ENCODE measurements at places on chromosomes 11 and 22.

- peak; percentile 28 for ATAC-seq
These were observed 43.3 kb downstream of the SNX19 start for GRCh38 chr11:130872981-130873380.

- peak; percentile 3 for ATAC-seq
These were observed 565 bp downstream of the NUCB2 start for GRCh38 chr11:17277024-17277584.

DNA sequence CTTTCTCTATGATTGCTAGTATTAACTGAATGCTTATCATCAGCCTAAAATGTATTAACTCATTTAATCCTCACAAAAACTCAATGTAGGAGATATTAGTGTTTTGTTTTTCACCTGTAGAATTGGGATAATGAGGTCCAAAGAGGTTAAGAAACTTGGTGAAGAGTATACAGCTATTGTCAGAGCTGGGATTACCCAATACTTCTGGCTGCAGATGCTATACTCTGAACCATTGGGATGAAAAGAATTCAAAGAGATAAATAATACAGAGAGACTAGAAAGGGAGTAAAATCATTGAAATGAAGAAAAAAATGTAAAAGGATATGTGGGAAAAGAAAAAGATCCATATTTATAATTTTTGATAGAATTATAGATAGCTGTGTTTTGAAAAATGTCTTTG is 137.1 kb downstream of the TRPC6 start:
- no peak for ATAC-seq

DNA sequence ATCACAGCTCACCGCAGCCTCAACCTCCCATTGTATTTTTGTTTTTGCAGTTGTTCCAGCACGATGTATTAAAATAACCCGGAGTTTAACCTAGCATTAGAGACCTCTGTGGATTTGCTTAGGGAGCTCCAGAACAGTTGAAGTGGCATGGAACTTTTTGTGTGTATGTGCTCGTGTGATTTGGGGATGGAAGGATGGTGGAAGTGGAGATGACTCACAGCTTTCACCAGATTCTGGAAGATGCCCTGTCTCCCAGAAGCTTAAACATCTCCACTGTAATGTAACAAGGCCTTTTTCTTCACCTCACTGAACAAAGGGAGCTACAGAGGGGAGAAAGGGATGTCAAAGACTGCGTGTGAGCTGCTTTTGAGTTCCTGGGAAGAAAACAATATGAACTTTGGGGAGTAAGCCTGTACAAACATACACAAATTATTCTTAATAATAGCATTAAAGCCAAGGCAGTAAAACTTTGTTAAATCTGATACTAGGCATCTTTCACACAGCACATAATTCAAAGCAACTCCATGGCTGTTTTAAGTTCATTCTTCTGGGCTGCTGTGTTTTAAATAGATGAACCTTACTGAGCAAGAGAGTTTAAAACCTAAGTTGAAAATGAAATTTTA is 226.4 kb downstream of the ADAMTS15 start:
- no peak for ATAC-seq

DNA sequence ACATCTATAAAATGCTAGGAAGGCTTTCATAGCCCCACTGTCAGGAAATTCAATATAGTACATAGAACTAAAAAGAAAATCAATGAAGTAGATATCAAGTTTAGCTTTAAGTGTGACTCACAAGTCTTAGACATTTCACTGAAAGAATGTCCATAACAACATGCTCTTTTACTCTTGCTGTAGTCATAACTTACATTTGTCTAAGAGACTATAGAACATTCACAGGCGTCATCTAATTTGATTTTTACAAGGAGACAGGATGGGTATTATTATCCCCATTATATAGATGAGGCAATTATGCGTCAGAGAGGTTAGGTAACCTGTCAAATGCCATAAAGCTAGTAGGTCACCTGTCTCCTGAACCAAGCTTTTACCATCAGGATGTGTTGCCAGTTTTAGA is 36.9 kb downstream of the BDNF start:
- no peak for ATAC-seq

DNA sequence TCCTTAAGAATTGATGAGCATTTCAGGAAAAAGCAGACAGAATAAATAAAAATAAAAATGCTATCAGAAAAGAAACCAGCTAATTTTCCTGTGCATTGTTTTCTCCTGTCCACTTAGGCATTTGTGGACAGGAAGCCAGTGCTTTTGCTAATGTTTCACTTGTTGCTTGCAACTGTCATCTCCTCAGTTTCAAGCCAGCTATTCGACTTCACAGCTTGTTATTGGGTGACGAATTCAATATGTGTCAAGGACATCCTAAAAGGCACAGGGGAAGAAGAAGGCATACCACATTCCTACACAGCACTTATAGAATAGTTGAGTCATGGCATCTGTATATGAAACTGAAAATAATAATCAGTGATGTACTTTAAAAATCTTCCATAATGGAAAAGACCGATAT is 530.6 kb upstream of the KIRREL3 start:
- ATAC-seq: no peak

- no peak for ATAC-seq
These were observed 31.4 kb downstream of the TRIM29 start for GRCh38 chr11:120106354-120107150.

DNA sequence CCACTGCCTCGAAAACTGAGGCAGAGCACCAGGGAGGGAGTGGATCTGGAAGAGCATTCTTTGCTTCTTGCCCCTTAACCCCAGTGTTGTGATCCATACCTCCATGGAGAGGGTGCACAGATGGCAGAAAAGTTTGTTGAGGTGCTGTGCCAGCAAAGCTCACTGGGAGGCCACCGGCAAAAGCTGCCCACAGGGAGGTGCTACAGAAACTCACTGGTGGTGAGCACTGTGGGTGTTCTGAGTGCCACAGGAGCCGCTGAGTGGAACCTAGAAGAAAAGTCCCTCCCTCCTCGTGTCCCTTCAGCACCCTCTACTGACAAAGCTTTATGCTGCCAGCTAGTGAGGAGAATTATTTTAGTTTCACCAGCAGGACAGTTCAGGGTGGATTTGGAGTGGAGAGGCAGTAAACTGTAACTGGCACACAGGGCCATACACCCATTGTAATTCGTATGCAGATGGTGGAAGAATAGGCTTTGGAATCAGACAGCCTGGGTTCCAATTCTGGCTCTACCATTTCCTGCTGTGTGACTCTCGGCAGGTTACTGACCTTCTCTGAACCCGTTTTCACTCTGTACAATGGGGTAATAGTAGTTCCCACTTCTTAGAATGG is 84.6 kb downstream of the SWAP70 start:
- peak; percentile 82 for ATAC-seq

DNA sequence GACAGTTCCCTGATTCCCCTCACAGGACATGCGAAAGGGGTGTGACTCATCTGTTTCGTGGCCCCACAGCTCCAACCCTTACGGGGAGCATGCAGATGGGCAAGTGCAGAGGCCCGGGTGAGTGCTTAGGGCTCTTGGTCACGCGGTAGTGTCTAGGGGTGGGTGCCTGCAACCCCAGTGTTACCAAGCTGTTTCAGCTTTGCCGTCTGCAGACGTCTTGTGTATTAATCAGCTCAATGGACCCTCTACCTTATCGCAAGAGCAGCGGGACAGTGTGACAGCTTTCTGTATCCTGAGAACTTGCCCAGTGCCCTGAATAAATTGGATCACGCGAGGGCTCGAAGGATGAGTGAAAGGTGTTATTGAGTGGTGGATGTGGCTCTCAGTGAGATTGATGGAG is 816.4 kb upstream of the ANO3 start:
- ATAC-seq: no peak

DNA sequence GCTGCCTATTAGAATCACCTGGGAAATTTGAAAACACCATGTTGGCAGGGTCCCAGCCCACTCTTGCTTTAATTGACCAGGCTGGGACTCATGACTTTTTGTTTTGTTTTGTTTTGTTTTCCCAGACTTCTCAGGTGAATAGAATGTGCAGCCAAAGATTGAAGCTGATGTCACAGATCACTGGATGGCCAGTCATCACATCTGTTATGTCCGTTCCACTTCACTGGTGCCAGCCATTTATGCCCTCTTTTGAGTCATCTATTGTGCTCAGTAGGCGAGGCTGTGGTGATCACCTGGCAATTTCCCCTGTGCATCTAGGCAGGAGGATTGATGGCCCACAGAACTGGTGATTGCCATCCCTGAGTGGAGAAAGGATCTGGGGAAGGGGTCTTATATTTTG is 297.3 kb downstream of the INSC start:
- ATAC-seq: peak; percentile 79

- no peak for ATAC-seq
These were observed 283.5 kb downstream of the TTC28 start for GRCh38 chr22:28395920-28396753.

DNA sequence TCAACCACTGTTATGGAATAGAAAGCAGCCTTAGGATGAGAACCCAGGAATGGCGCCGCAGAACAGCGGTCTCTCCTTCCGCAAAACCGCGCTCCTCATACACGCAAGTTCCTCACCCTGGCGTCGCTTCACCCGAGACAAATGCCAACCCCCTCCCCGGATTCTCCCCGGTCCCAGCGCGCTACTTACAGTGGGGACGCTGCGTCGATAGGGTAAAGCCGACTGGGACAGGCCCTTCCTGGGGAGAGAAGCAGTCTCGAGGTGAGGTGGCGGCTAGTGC is 287 bp downstream of the RPS13 start:
- ATAC-seq: peak; percentile 37

DNA sequence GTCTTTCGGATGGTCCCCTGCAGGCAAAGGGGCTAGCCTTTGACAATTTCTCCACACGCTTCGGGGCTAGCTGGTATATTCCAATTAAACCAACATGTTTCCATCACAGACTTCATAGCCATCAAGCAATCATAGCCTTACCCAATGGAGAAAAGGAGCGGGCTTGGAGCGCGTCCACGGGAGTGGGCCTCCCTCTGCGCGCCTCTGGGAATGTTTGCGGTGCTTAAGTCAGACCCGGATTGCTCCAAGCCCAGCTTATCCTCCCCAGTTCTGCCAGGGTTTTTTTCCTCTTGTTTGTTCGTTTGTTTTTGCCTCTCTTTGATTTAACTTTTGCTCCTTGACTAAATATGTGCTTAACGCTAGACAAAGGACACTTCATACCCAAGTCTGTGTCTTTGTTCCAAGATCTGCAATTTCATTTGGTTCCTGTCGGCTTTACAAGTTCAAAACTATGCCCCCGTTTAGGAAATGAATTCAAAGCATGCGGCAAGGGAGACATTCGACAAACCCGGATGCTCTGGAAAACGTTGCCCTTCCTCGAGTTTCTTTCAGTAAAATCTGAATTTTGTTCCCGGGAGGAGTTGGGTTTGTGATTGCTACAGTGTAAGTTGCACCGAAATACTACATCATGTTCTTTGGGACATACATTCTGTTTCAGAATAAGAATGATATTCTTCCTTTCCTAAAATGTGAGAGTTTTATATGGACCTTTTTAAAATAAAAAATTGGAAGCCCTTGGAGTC is 1.0 kb upstream of the GLB1L2 start:
- ATAC-seq: no peak
